ENCODE measurements at places on chromosomes 12 and 14.

DNA sequence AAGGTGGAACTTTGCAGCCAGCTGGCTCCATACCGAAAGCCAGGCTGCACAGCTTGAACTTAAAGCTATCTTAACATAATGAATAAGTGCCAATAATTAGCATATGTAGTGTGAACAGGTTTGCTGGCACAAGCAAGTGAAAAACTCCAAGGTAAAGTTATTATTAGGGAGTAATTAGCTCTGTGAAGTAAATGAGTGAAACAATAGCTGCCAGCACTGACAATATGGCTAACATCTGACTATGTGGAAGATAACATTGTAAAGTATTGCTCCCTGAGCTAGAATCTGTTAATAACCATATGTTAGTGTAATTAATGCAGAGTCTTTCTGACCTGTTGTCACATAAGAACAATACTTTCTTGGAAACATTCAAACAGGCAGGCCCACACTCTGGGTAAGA is 246.4 kb downstream of the SOX5 start:
- no peak for DNase-seq

DNA sequence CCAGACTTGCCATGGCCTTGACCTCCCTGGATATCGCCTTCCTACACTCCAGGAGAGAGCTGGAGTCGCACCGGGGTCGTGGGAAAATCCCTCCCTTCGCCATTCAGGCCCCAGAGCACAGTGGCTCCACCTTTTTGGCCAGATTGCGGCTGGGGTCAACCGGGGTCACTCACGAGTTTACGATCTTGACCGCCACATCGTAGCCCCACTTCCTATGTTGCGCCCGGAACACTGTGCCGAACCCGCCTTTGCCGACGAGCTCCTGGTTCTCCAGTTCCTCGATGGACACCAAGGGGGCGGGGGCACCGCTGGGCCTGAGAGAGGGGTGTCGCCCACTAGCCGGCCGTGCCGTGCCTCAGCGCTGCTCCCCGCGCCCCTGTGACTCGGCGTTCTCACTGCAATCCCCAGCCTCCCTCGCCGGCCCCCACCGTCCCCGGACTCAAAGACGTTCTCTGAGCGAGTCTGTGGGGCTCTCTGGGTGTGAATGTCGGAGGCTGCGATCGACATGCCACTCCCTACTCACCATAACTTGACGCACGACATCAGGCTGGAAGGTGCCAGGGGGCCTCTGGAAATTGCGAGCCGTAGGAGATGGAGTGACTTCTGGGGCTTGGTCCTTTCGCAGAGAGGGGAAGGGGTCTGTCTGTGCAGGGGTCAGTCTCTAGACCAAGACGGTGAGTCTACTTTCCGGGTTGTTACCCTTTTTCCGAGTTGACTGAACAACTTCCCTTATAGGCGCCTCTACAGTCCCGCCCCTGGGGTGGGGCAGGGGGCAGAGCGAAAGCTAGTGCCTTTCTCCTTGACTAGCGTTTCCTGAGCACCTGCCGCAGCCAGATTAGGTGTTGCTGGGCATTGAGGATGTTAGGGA is at the start of gene RIPK3:
TSS of gene RIPK3 (minus strand) at position 708 of the 868 bp plus-strand sequence. CDS start at position 543, 165 bp downstream.
- DNase-seq: peak; percentile 58

- peak; percentile 10 for DNase-seq
Measured at GRCh38 chr14:55336162-55336561, 64.9 kb downstream of the FBXO34 start.

DNA sequence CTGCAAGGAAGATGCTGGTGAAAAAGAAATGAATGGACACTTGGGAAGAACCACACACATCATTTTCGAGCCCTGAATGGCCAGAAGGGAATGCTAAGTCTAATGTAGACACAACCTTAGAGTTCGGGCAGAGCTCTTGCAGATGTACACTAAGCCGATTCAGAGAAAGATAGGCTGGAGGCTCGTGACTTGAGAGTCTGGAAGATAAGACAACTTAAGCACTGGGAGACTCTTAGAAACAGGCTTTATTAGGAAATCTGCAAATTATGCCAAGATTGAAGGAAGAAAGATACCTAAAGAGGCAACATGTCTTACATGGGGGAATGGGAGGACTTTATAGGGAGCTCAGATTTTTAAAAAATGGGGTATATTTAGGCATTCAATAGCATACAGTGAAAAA is 13.5 kb downstream of the TBPL2 start:
- no peak for DNase-seq

Data from T-cell (primary cell).